ENCODE measurements at places on chromosomes 4 and X.

DNA sequence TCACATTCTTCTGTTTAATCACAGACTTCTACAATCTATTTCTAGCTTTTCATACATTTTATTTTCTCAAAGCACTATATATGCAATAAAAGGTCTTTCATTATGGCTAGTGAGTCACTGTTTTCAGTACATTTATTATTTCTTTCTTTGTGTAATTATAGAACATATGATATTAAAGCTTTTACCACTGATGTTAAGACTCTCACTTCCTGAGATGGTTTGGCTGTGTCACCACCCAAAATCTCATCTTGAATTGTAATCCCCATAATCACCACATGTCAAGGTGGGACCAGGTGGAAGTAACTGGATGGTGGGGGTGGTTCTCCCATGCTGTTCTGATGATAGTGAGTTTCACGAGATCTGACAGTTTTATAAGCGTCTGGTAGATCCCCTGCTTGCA lies 41.9 kb downstream of the UBA6 start:
- DNase-seq: no peak

GRCh38 chr4:8392591-8393190 lies 47.8 kb downstream of the ACOX3 start:
- no peak for DNase-seq

GRCh38 chr4:155705664-155706063 lies 39.0 kb downstream of the GUCY1A1 start:
- no peak for DNase-seq

GRCh38 chrX:26032111-26032912 lies 105.8 kb upstream of the MAGEB18 start:
- no peak for DNase-seq

- DNase-seq: no peak
Measured at GRCh38 chrX:11953615-11954014, 184.7 kb upstream of the FRMPD4 start.

GRCh38 chr4:112807083-112807482 lies 170.1 kb downstream of the LARP7 start:
- DNase-seq: no peak

DNA sequence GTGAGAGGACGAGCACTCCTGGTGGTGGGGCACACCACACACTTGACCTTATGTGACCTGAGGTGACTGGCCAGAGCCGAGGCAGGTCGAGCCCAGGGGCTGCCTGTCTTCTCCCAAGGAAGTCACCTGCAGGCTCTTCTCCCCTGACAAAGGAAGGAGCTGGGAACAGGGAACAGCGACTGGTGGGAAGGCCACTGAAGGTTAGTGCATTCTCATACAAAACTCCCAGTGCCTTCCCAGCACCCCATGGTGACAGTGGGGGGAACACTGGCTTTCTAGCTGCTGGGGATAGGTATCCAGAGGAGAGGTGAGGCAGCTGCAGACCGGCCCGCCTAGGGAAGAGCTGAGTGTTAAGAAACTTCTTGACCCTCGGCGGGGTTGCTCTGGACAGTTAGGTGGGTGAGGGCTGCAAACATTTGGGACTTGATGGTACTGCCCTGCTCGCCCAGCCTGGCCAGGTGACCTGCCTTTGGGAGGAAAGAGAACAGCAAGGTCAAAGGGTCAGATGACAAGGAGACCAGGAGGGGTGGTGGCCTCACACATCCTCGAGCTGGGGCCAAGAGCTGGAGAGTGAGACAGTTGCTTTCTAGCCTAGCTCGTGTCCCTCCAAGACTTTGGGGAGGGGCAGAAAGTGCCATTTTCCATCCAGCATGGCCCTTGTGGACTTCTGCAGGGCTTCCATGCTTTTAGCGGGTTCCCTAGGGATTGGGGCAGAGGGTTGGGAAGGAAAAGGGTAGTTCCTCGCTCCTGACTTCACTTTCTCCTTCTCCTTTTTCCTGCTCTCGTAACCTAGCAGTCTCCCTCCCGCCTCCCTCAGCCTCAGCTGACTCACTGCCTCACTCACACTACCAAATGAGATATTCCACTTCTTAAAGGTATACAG lies 2.7 kb downstream of the NALF2 start:
- no peak for DNase-seq

- no peak for DNase-seq
Measured at GRCh38 chrX:70062076-70062475, at the start of gene OTUD6A. OTUD6A (plus strand) TSS chrX:70062457; CDS start chrX:70062525, 68 bp downstream.

GRCh38 chrX:94937491-94937890 lies 1263.5 kb downstream of the FAM133A start:
- DNase-seq: no peak

GRCh38 chrX:45324941-45325340 lies 124.3 kb upstream of the DIPK2B start:
- DNase-seq: no peak

- no peak for DNase-seq
Measured at GRCh38 chr4:37978248-37978924, 18.2 kb downstream of the PTTG2 start.

DNA sequence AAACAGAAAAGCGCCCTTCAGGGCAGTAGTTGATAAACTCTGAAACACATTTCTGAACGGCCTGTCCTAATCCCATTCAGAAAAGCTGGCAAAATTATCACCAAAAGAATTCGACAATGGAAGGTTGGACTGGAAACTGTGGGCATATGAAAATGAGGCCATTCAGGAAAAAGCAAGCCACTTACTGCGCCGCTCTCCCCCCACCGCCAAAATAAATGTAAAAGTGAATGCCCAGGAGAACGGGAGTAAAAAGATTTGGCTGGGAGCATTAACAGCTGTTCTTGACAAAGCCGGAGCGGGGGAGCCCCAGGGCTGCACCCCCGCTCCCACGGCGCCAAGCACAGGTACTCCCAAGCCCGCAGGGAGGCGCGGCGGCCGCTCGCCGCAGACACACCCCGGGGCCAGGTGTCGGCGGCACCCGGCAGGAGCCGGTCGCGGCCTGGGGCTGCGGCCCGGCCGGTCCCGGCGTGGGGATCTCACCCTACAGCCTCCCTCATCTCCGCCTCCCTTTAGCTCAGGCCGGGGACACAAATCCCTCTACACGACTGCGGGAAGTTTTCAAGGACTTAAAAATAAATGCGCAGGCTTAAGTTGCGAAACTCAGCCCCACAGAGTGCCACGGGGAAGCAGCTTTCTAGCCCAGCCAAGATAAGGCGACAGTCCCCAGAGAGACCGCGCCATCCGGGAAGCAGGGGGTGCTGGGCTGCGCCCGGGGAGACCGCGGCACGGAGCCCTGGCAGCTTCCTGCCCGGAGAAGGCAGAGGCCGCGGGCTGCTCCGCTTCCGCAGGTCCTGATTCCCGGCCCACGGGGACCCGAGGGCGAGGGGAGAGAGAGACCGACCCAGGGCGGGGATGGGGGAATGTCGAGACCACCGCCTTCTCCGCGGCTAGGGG lies 593 bp downstream of the SH3RF1 start:
- DNase-seq: peak; percentile 24

DNA sequence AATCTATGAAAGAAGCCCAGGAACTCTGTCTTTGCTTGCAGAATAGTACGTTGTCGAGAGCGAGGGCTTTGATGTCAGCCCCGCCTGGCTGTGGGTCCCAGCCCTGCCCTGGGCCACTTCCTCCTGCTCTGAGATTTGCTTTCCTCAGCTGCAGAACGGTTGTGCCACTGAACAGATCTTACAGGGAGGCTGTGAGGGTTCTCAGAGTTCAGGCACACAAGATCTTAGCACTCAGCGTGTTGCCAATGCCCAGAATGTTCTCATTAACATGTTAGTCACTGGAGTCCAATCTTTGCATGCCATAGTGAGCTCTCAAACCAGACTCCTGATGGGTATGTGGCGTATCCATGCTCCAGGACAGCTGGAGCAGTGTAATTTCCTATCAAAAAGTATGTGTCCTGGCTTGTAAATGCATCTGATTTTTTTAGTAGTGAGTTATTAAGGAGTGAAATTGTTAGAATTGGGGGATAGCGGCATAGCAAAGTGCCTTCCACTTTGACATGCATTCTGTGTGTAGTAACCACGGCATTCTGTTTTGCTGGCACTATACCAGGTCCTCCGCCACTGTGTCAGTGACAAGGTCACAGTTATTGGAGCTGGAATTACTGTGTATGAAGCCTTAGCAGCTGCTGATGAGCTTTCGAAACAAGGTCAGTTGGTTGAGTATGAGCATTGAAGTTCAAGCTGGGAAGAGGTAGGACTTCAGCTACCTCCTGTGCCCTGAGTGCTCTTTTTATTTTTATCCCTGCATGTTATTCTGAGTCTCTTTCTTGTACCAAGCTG lies 31.6 kb downstream of the TKTL1 start:
- no peak for DNase-seq
